ENCODE measurements at places on chromosomes 6 and 20. TPM values are rescaled to one million over a fixed set of nuclear protein-coding genes. Genes with fewer than 3 reads are reported as not detected.
A peak's percentile ranks its signal among the peaks of the same experiment; 100 is the strongest.

- peak overlapping the region; percentile 38 for H3K27ac ChIP-seq
- H3K4me3 ChIP-seq: no peak overlapping the region
- no peak for DNase-seq
- no peaks in the 10 kb centered on the region for H3K27me3 ChIP-seq
- H3K36me3 ChIP-seq: peaks cover 43% of the 10 kb centered on the region
These were observed 26.6 kb upstream of the SUMO4 start for GRCh38 chr6:149373511-149373910.

- peaks cover 25% of the 10 kb centered on the region for H3K4me1 ChIP-seq
- DNase-seq: no peak
- no peak overlapping the region for H3K4me3 ChIP-seq
These were observed 120.6 kb downstream of the LY86 start for GRCh38 chr6:6709106-6709505.

SLC22A16 gene
- not detected for total RNA-seq

SLC13A3 gene
- total RNA-seq: not detected

CGA gene
- not detected for total RNA-seq
